ENCODE measurements at places on chromosomes 7 and 10.

DNA sequence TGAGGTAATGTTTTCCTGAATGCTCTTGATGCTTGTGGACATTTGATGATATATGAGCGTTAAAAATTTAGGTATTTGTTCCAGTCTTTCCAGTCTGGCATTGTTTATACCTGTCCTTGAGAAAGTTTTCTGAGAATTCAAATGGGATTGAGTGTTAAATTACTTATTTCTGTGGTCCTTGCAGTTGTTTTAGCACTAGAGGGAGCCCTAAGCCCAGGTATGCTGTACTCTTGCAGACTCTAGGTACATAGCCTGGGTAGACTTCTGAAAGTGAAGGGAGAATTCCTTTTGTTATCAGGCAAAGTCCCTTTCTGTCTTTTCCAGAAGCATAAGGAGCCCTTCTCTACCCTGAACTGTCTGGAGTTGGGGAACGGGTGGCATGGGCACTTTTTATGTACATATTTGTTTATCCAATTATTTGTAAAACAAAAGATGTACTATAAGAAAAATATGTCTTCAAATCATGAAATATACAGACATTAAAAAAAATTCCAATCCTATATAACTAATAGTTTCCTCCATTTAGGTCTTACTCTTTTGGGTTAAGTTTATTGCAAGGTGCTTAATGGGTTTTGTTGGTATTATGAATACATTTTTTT lies 262.1 kb downstream of the ATRNL1 start:
- DNase-seq, result no peak

GRCh38 chr10:12073526-12073925 lies 4.8 kb downstream of the DHTKD1 start:
- no peak for DNase-seq

DNA sequence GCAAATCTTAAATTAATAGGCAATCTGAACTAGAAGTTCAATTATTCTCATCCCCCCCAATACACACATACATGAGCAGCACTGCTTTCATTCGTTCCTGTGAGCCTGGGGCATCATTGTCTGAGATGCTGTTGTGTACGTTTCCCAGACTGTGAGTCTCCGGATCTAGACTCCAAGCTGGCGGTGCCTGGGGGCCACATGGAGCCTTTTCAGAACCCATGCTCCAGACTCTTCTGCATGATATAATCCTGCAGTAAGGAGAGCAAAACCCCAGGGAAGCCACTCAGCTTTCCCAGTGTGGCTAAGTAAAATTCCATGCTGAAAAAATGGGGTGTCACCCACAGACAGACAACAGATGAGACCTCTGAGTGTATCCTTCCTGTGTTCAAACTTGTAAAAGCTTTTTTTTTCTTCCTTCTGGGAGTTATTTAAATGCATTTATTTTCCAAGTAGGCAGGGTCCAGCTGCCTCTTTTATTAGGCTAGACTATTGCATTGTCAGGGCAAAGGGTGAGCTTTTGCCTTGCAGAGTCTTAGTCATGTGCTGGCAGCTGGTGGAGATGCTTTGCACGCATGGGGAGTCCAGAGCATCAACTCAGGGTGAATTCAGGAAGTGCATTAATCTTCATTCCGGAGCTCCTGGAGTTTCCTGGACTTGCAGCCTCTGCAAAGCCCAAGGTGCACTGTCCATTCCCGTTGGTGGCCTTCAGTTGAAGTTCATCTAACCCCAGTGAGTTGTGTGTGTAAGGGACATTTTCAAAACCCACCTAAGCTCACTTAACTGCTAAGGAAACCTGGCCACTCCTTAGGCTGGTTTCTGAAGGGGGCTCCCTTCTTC lies 185.7 kb upstream of the ADO start:
- no peak for DNase-seq

- no peak for DNase-seq
Measured at GRCh38 chr10:24034571-24034970, 174.4 kb upstream of the KIAA1217 start.

DNA sequence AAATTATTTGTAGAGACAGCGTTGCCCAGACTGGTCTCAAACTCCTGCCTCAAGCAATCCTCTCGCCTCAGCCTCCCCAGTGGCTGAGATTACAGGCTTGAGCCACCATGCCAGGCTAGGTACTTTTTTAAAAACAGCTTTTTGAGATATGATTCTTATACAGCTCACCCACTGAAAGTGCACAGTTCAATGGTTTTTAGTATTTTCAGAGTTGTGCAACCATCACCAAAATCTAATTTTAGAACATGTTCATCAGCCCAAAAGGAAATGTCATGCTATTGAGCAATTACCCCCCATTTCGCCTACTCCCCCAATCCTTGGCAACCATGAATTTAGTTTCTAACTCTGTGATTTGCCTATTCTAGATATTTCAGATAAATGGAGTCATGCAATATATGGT lies 73.7 kb downstream of the EVX1 start:
- DNase-seq, result no peak

DNA sequence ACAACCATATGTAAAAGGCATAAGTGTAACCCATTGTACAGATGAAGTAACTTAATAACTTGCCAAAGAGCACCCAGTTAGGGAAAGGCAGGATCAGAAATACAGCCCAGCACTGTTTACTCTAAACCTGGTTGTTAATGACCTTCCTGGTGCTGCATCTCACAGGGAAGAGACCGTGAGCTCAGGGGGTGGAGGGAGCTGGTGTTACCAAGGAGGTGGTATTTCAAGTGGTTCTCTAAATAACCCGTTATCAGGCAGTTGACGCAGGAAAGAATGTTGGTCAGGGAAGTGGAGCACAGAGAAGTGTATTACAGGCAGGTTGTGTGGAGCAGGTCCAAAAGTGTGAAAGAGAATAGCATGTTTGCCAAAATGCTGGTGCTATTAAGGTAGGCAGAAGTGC lies 4.4 kb upstream of the ST7 start:
- DNase-seq, result no peak

GRCh38 chr10:126455766-126456405 lies 67.6 kb upstream of the ADAM12 start:
- no peak for DNase-seq

DNA sequence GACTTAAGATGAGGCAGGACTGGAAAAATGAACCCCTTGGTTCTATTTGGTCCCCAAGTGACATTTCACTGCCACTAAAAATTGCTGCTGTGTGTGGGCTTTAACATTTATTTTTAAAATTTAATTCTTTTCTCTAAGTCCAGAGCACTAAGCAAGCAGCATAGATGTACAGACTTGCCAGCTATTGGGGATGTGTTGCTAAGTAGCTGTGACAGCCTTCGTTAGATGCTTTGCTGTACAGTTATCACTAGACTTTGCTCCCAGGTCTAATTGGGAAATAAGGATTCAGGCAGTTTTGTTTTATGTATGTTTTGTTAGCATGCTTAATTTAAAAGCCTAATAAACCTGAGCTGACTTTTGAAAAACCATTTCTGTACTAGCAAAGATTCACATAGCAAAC lies 51.8 kb downstream of the GBF1 start:
- no peak for DNase-seq

GRCh38 chr7:7521259-7521658 lies 14.4 kb downstream of the COL28A1 start:
- no peak for DNase-seq

GRCh38 chr10:102394801-102395399 lies 605 bp upstream of the NFKB2 start:
- DNase-seq, result no peak

- DNase-seq, result no peak
Measured at GRCh38 chr10:82072124-82072523, 197.1 kb downstream of the NRG3 start.

GRCh38 chr7:1368682-1369571 lies 90.3 kb downstream of the MICALL2 start:
- DNase-seq, result peak; percentile 19

GRCh38 chr7:27139334-27140125 lies 4.0 kb downstream of the HOXA5 start:
- no peak for DNase-seq

DNA sequence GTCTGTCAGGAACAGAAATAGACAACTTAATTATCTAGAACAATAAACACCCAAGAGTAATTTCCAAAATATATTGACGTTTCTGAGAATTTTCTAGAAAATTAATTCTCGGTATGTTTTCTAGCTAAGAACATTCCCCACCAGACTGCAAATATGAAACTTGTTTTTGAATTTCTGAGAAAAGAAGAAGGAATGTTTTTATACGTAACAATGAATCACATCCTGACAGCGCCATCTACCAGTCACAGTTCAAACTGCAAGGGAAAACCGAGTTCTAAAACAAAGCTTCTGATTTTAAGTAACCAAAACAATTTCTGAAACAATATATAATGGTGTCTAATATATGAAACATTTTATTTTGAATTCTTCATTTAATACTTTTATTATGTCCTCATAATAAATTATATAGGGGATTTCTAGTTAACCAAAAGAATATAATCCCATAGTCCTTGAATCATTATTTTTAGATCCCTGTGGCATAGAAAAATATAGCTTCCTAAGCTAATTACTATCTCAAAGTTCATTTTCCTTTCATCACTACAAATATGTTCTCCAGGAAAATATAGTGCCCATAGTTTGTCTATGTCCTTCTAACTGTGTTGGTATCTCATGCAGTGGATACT lies 34.5 kb upstream of the MEOX2 start:
- no peak for DNase-seq

GRCh38 chr7:14275356-14275755 lies 285.9 kb upstream of the ETV1 start:
- no peak for DNase-seq

DNA sequence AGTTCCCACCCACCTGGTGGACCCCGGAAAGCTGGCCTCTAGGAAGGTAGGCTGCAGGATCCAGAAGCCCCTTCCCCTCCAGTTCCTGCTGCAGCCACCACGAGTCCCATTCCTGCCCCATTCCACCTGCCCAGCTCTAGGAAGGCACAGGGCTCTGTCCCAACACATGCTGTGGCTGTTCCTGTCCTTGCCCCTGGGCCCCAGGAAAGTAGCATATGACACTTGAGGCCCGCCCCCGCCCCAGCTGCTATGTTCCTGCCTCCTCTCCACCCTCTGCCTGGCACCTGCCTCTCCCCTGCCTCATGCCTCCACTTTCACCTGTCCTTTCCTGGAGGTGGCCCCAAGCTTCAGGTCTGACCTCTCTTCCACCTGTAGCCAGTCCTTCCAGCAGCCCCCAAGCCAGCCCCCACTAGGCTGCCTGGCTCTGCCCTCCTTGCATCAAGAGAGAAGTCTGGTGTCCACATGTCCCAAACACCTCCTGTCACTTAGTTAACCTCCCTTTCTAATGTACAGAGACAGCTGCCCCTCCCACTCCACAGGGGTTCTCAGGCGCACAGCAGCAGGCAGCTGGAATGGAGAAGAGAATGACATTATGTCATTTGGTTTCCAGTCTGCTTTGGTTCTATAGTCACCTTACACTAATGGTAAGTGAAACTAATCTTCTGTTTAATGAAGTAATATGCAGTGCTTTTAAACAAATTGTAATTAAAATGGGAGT lies 22.7 kb downstream of the YKT6 start:
- no peak for DNase-seq

DNA sequence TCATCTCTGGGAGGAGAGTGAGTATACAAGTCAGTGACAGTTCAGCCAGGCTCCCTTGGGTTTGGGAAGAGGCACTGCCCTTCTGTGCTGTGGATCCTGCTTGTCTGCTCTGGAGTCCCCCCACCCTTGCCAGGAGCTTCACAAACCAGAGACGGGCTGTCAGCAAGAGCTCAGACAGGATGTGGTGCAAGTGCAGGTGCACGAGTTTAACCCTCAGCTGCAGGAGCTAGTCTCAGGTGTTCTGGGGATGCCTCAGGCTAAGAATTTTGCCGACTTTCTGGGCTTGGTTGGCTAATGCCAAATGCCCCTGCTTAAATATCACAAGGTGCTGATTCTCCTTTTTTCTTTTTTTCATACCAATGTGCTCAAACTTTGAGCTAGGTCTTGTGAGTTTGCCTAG lies 22.3 kb downstream of the ZNF783 start:
- DNase-seq, result no peak

DNA sequence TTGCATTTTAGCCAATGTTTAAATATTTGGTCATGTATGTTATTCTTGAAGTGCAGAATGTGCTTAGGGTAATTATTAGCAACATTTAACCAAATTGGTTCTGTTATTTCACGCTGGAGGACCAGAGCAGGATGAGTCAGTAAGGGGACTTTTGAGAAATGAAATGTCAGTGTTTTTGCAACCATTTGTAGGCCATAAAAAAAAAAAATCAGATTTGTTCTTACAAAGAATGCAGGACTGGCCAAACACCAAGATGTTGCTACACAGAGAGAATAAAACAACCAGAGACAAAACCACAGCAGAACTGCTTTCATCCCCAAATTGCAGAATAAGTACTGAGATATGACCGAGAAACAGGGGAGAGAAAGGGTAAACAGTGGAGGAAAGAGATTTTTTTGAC lies 62.1 kb downstream of the TPST1 start:
- DNase-seq, result no peak

GRCh38 chr10:69934768-69935167 lies 117.9 kb upstream of the MACROH2A2 start:
- DNase-seq, result no peak

- DNase-seq, result no peak
Measured at GRCh38 chr10:852386-852785, 79.1 kb downstream of the LARP4B start.

GRCh38 chr7:156440456-156440855 lies 200.1 kb upstream of the RNF32 start:
- no peak for DNase-seq

- DNase-seq, result no peak
Measured at GRCh38 chr10:86730227-86730626, 26.2 kb upstream of the BMPR1A start.

- no peak for DNase-seq
Measured at GRCh38 chr7:29350351-29350750, 155.8 kb downstream of the CHN2 start.

- DNase-seq, result no peak
Measured at GRCh38 chr10:7261351-7261750, 149.5 kb downstream of the SFMBT2 start.

GRCh38 chr7:122951006-122951405 lies 44.5 kb downstream of the TAS2R16 start:
- no peak for DNase-seq

GRCh38 chr7:133846203-133846945 lies 280.8 kb upstream of the LRGUK start:
- DNase-seq, result peak; percentile 17

GRCh38 chr10:112308125-112308502 lies 24.9 kb downstream of the TECTB start:
- no peak for DNase-seq

- DNase-seq, result no peak
Measured at GRCh38 chr7:132560825-132561529, 15.3 kb downstream of the PLXNA4 start.
